ENCODE measurements at places on chromosomes 3 and 15.

- no peak for DNase-seq
These were observed 20.3 kb downstream of the CRTAP start for GRCh38 chr3:33134026-33134625.

DNA sequence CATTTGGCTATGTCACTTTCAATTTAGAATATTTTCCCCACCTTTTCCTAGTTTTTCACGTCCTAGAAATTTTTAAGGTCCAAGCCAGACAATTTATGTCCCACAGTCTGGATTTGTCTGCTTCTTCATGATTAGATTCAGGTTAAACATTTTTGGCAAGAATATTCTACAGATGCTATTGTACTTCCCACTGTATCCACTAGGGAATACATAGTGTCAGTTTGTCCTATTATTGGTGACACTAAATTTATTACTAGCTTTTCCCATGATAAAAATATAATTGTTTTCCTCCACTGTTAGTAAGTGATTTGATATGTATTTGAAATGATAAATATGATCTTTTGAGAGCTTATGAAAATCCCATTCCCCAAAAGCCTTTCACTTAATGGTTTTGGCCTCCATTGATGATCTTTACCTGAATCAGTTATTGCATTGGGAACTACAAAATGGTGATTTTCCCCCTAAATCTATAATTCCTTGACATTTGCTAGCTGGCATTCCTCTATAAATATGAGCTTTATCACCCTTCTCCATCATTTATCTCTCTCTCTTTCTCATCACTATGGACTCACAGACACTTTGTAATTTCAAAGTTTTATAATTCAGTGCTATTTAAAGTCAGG, 8.3 kb downstream of the ARL14 start:
- no peak for DNase-seq

DNA sequence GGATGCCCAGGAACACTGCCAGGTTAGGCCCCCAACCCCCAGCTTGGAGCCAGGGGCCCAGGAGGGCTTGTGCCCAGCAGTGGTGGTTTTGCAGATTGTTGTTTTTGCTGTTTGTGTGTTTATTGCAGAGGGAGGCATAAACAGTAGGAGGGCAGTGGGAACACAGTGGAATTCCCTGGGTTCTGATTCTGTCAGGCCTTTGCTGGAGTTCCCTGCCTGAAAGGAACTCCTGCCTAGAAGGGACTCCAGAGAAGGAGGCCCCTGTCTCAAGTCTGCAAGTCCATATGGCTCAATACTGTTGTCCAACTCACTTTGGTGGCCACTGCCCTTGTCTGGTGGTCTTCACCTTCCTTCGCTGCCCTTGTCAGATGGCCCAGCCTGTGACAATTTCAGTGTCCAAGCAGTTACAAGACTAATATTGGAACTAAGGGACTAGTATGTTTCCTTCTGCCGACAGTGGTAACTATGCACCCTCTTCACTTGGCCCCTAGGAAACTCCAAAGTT, 47.4 kb upstream of the RAB6B start:
- no peak for DNase-seq

DNA sequence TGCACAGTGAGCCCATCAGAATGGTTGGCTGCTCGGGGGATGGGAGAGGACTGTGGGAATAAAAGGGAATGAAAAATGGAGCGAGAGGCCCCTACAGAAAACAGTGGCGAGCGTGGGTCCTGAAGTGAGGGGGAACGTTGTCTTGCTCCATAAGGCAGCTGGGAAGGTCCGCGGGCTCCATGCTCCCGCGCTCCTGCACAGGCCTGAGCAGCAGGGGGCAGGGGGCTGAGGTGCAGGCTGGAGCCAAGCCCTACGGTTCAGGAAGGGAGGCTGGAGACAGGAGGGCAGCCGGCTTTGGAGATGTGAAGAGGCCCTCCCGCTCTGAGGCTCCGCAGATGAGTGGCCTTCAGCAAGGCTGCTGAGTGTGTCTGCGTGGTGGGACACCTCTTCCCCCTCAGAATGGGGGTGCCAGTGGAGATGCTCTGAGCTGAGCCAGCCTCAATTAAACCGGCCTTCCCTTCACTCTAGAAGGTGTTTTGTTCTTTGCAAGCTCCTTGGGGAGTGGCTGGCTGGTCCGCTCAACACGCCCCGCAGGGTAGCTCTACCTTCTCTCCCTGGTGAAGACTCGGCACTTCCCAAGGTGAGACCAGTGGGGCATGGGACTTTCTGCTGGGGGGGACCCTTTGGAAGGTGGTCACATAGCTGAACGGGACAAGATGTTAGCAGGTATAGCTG, 208.0 kb downstream of the XXYLT1 start:
- DNase-seq = no peak

DNA sequence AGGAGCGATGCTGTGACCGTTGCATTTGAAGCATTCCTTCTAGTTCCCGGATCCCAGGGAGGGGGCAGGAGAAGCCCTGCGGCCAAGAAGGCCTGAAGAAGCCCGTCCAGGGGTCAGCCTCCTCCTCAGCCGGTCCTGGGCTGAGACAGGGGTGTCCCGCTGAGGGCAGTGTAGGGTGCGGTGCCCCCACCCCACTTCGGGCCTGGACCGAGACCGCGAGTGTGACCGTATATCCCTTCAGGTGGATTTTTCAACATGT, 2.8 kb downstream of the OCA2 start:
- DNase-seq = no peak

GRCh38 chr15:32687556-32687955, 30.2 kb upstream of the GREM1 start:
- DNase-seq = no peak

DNA sequence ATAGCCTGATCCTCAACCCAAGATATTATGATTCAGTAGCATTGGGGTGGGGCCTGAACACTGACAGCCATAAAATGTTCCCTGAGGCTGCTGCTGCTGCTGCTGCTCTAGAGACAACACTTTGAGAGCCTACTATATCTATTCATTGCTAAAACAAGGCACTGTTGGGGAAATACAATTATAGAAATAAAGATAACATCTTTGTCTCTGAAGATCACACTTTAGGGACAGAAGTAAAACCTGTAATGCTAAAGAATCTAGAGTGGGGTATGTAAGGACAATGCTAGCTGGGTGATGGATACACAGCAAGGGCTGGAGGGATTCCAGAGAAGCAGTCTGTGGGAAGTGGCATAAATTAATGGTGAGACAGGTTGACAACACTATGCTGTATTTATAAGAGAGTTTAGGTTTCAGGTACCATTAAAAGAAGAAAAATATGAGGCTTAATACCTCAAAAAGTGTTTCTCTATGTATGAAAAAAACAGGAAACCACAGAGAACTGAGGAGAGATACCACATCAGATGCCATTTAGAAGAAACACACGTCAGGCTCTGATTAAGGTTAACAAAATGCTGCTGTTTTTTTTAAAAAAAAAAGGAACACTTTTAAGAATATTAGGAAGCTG, 115.9 kb downstream of the CBLB start:
- no peak for DNase-seq

DNA sequence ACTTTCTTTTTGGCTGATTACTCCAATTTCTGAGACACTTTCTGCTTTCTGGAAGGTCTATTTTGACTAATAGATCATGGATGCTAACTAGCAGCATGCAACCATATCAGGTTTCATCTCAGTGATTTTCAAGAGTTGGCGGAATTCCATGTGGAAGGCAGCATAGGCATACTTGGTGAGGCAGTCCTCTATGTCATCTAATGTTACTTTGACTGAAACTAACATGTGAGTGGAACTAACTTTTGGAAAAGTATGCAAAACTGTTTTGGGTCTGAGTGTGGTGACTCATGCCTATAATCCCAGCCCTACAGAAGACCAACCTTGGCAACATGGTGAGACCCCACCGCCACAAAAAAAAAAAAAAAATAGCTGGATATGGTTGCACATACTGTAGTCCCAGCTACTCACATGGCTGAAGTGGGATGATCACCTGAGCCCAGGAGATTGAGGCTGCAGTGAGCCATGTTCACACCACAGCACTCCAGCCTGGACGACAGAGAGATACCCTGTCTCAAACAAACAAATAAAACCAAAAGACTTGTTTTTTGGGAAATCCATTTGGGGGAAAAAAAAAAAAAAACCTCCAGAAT, 1033.7 kb downstream of the ROBO1 start:
- DNase-seq = peak; percentile 71

- DNase-seq = no peak
These were observed 13.8 kb upstream of the TEX264 start for GRCh38 chr3:51657234-51657633.

DNA sequence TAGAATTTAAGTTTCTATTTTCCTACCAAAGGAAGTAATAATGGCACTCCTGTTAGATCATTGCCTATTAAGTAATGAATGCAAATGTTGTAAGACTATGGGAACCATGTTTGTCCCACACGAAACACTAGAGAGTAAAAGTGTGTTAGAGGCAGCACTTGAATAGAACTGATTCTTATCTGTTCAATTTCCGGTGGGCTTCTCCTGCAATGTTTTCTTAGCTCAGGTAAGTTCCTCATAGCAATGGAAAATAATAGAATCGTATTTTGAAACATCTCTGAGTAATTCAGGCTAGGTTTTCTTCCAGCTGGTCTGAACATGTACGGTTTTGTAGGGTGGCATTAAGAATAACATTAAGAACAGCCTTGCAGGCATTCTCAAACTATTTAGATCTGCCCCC, 145.3 kb upstream of the LIPC start:
- DNase-seq = no peak

DNA sequence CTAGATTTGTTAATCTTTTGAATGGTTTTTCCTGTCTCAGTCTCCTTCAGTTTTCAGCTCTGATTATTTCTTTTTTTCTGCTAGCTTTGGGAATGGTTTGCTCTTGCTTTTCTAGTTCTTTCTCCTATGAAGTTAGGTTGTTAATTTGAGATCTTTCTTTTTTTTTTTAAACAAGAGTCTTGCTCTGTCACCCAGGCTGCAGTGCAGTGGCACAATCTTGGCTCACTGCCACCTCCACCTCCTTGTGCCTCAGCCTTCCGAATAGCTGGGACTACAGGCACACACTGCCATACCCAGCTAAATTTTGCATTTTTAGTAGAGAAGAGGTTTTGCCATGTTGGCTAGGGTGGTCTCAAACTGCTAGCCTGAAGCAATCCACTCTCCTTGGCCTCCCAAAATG, 56.7 kb downstream of the UQCC5 start:
- DNase-seq = no peak

DNA sequence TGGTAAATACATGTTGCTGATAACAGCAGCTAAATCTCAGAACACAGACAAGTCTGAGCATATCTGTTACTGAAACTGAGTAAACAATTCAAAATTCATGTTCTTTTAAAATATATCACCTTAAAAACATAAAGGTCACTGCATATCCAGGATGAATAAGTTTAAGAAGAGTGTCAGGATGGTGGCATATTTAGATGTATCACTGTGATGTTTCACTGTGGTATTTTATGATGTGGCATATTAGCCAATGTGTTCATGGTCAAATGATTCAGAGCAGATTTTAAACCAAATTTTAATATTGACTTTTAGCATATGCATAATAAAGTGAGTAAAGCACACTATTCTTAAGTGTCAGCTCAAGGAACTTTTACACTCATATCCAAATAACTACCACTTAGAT, 346.4 kb upstream of the DPPA4 start:
- no peak for DNase-seq

DNA sequence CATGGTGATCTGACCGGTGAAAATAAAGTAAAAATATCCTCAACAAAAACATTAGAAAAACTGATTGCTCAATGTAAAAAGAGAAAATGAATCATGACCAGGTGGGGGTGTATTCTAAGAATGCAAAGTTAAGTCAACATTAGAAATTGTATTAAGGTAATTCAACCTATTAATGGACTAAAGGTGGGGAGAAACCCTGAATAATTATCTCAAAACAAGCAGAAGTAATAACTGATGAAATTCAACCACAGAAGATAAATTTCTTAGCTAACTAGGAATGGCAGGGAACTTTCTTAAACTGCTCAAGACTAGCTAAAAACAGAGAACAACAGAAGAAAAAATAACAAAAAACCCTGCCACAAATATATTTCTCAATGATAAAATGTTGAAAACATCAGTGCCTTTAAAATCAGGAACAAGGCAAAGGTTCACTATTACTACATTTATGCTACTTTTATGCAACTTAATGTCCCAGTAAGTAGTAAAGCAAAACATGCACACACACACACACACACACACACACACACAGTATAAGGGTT, 204.4 kb upstream of the THBS1 start:
- DNase-seq = no peak

All from fibroblast of skin of left quadriceps (primary cell).